Ovary (tissue), 10 donors: ENCODE measurements at places on chromosomes 5 and 9. TPM values are rescaled to one million over a fixed set of nuclear protein-coding genes. Genes with fewer than 3 reads are reported as not detected.

The HAND1 gene
- not detected for total RNA-seq

The NSA2 gene
- total RNA-seq: 107 TPM

The SPINK4 gene
- not detected for total RNA-seq

The FEM1C gene
- 14.5 TPM for total RNA-seq

The FCN2 gene
- total RNA-seq: not detected

The AGXT2 gene
- total RNA-seq: not detected

The KIAA0825 gene
- 12.4 TPM for total RNA-seq

The SLC26A2 gene
- 13.1 TPM for total RNA-seq

The CDX1 gene
- total RNA-seq: 0.66 TPM

The FBXL7 gene
- total RNA-seq: 25.6 TPM

The PCDHGA3 gene
- 5.4 TPM for total RNA-seq

The QRFP gene
- total RNA-seq: not detected

The PCDHGC5 gene
- total RNA-seq: 2.0 TPM

The FGF1 gene
- 0.36 TPM for total RNA-seq

The OMD gene
- 13.2 TPM for total RNA-seq

The POU5F2 gene
- 0.83 TPM for total RNA-seq

The IFNA17 gene
- total RNA-seq: not detected

The C8G gene
- total RNA-seq: not detected

The GCNT1 gene
- 2.0 TPM for total RNA-seq

The PSMB7 gene
- 92.7 TPM for total RNA-seq

The CARTPT gene
- not detected for total RNA-seq

The SOWAHA gene
- 0.65 TPM for total RNA-seq

The DUSP1 gene
- total RNA-seq: 161 TPM

The NMRK1 gene
- 17.2 TPM for total RNA-seq

The CAMK2A gene
- total RNA-seq: 0.34 TPM

The NOXA1 gene
- total RNA-seq: 13.8 TPM

The SCGB3A2 gene
- total RNA-seq: 0.47 TPM

The ADGRD2 gene
- total RNA-seq: not detected

The RNF183 gene
- total RNA-seq: 1.3 TPM

The ISL1 gene
- total RNA-seq: not detected

The NUTM2G gene
- total RNA-seq: not detected

The LRRC14B gene
- total RNA-seq: not detected

The ANKRD34B gene
- total RNA-seq: not detected

The HSPB3 gene
- not detected for total RNA-seq

The ACO1 gene
- total RNA-seq: 38.3 TPM

The HINT1 gene
- 159 TPM for total RNA-seq

The GDA gene
- 0.31 TPM for total RNA-seq

The ROPN1L gene
- 1.2 TPM for total RNA-seq

The FKBP15 gene
- total RNA-seq: 11.9 TPM

The TMEM174 gene
- total RNA-seq: not detected

The RHOBTB3 gene
- total RNA-seq: 209 TPM

The SPEF2 gene
- 9.0 TPM for total RNA-seq

The PAPPA gene
- 5.5 TPM for total RNA-seq

The ZDHHC11B gene
- 4.2 TPM for total RNA-seq

The WDR55 gene
- 11.4 TPM for total RNA-seq

The PCDHGA9 gene
- 5.4 TPM for total RNA-seq

The CERT1 gene
- 40.2 TPM for total RNA-seq

The HRH2 gene
- total RNA-seq: 3.3 TPM

The CHSY3 gene
- total RNA-seq: 2.2 TPM

The ROR2 gene
- total RNA-seq: 27.7 TPM

The FREM1 gene
- total RNA-seq: 6.9 TPM

The SOHLH1 gene
- not detected for total RNA-seq

The CLPTM1L gene
- 62.9 TPM for total RNA-seq

The SELENOP gene
- 764 TPM for total RNA-seq

The OR13C4 gene
- total RNA-seq: not detected

The CCL21 gene
- 9.2 TPM for total RNA-seq

The PCDHB6 gene
- 2.0 TPM for total RNA-seq

The NIM1K gene
- 0.18 TPM for total RNA-seq

The ZNF883 gene
- total RNA-seq: 2.5 TPM

The SPATA31C1 gene
- total RNA-seq: not detected
